ENCODE measurements at places on chromosomes 7 and 10. TPM values are rescaled to one million over a fixed set of nuclear protein-coding genes. Genes with fewer than 3 reads are reported as not detected.
A peak's percentile ranks its signal among the peaks of the same experiment; 100 is the strongest.

DNA sequence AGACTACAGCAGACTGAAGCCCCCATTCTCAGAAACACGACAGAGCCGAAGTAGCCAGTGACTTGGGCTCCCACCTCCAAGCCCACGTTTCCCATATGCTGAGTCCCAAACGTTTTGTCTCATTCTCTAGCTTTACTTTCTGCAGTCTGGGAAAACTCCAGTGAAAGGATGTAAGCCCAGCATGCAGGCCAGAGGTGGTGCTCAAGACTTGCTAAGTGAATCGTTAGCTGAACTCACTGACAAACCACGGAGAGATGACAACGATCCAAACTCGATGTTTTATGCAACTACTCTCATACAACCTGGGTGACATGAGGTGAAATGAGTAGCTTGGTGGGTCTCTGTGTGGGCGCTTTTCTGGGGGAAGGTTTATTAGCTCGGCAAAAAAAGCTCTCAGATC lies 731.8 kb downstream of the SUGCT start:
- peak; percentile 29 for DNase-seq

DNA sequence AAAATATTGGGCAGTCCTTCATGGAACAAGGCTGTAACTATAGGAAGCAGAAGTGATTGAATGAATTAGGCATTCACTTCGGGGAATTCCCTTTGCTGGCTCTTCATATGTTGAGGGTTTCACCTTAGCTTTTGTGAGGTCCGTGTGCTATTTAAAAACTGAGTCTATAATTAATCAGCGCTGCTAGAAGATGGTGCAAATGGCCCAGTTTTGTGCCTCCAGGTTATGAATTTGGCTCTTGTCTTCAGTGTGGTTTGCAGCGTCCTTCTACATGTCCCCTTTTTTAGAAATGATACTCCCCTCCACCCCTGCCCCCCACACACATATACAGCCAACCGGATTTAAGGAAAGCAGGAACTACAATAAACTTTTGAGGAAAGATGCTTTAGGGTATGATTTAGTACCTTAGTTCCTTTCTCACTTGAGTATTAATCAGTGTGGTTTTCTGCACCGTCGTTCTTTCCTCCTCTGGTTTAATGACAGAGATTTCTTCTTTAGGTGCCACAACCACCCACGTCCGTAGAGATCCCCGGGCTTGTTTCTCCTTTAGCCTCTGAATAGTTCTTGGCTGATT lies 110.6 kb upstream of the SAMD8 start:
- no peak for DNase-seq

GRCh38 chr7:41117431-41117830 lies 585.5 kb downstream of the INHBA start:
- DNase-seq = no peak

DNA sequence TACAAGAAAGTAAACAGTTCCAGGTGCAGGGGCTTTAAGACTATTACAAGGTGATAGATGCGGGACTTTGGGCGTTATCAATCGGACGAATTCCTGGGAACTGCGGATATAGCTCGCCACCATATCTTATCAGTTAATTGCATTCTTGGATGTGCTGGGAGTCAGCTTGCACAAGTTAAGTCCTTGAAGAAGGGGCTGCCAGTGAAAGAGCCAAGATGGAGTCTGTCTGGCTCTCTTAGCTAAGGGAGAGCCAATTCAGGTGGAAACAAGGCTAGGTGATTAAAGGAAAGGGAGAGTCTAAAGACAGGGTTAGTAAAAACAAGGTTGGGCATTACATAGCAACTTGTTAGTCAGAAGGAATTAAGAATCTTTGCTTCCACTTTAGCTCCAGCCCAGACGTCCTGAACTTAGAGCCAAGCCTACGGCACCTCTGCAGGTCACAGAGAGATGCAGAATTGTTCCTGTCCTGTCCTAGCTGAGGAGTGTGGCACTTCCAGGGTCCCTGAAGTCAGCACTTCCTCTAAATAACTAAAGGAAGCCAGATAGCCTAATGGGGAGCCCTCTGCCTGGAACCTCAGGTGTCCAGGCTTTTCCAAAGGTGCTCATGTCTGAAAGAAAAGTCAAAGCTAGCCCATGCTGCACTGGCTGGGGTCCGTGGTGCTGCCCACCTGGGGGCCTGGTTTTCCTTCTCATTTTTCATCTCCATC lies 17.3 kb downstream of the ZC3HAV1 start:
- no peak for DNase-seq

ARL4A gene
- total RNA-seq = 43.5 TPM

DNA sequence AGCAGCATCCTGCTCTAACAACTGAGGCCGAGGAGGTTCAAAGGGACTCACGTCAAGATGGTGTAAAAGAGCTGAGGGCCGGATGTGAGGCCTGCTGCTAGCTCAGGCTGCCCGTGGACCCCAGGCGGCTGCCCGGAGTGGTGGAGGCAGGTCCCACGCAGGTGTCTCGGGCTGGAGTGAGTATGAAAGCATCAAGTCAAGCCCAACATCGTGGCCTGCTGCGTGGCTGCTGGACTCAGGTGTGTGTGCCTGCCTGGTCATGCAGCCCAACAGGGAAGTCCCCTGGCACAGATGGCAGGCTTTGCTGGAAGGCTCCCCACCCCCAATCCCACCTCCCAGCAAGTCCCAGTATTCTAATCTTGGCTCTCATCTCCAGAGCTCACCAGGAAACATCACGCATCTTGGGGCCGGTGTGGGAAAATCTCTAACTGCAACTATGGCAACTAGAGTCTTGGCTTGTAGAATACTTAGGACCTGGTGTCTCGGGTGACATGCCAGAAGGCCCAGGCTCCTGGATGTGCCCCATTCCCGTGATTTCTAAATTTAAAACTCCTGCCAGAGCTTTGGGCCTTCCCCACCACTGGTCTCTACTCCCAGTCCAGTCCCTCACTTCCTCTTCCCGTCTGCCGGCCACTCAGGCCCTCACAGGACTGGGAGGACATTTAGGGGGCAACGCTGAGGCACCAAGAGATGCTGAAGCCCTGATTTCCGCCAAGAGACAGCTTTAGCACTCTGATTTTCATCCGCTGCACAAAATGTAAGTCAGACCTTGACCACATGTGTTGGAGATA lies 85.9 kb downstream of the PRKAG2 start:
- no peak for DNase-seq

DNA sequence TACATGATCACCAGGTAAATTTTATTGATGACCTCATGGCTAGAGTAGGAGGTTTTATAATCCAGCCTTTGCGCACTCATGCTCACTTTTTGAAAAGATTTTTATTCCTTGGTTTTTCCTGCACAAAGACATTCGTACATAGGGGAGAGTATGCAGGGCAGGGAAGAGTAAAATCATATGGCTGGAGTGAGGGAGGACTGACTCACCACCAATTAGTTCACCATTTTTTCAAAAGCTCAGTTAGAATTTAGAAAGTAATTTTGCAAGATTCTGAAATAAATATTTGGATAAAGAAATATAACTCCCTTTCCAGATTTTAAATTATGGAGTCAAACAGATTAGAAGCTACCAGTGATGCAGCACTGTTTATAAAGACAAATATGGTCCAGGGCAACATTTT lies 111.9 kb downstream of the SEMA3D start:
- no peak for DNase-seq

GRCh38 chr7:16135658-16136057 lies 285.7 kb downstream of the CRPPA start:
- DNase-seq = no peak
